Stimulated activated CD4-positive, alpha-beta T cell treated with anti-CD3 and anti-CD28 coated beads, Interleukin-4, amount 100 ng/mL, for 24 hours (primary cell): ENCODE measurements at places on chromosomes 1 and 21.
A peak's percentile ranks its signal among the peaks of the same experiment; 100 is the strongest.

DNA sequence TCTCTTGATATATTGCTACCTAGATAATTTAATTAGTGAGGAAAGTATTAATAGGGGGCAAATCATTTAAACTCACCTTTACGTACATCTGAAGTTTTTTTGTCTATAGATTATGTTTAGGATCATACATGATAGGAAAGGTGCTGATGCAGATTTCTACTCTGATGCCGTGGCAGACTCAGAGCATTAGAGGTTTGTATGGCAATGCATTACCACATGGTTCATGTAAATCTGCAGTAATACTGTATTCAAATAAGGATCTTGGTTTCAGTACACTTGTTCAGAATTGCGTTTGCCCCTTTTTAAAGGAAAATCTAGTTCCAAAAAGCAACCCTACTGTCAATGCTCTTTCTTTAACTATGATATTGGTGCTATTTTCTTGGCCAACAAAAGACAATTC, 288.3 kb downstream of the PTPRC start:
- DNase-seq = no peak

DNA sequence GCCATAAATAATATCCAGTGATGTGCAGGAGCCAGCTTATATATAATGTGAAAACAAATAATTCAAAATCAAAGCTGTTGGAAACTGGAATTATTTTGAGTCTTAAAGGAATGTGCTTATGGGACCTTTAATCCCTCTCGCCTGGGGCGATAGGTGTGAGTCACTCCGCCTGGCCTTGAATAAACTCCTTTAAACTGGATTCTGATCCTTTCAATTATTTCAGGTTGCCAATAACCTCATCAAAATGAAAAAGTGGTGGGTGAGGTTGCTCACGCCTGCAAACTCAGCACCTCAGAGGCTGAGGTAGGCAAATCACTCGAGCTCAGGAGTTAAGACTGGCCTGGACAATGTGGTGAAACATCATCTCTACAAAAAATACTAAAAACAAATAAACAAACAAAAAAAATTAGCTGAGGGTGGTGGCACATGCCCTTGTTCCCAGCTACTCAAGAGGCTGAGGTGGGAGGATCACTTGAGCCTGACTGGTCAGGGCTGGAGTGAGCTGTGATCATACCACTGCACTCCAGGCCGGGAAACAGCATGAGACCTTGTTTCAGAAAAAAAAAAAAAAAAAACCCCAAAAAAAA, 11.4 kb upstream of the SLC2A5 start:
- no peak for DNase-seq

DNA sequence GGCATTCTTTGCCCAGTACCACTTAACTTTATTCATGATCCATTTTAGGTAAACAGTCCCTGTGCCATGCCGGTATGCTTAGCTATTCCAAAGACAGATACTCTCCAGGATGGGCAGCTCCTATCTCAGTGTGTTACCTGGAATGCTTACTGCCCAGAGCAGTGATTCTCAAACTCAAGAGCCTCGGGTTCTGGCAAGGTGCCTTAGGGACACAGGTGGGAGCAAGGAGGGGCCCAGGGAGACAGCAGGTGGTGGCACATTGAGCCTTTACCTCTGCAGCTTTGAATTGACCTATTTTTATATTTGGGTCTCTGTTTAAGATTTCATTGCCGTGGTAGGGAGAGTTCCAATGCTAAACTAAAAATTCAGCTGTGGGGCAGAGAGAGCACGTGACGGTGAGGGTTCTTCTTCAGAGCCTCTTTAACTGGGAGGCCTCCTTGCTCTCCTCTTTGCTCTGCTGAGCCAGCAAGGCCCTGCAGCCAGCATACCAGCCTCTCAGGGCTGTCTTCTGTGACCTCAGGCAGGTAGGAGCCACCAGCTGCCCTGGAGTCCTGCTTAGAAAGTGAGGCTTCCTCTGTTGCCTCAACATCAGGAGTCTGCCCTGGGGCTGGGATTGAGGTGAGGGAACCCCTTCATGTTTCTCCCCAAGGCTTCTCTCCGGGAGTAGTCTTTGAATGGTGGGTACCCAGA, 20.2 kb downstream of the PHGDH start:
- DNase-seq = no peak

- no peak for DNase-seq
These were observed 22.3 kb upstream of the ZZZ3 start for GRCh38 chr1:77704736-77705135.

GRCh38 chr1:167722152-167722869, 529 bp downstream of the MPZL1 start:
- DNase-seq = peak; percentile 29

- no peak for DNase-seq
These were observed 30.9 kb downstream of the SLC66A1 start for GRCh38 chr1:19342894-19343616.
